Forelimb muscle (tissue), 1 donor: ENCODE measurements at places on chromosomes 7 and 10. TPM values are rescaled to one million over a fixed set of nuclear protein-coding genes. Genes with fewer than 3 reads are reported as not detected.

- no peak for DNase-seq
These were observed 170.0 kb upstream of the ZNF32 start for GRCh38 chr10:43818687-43819086.

GRCh38 chr7:85175217-85175616 lies 11.6 kb downstream of the SEMA3D start:
- no peak for DNase-seq

The IKZF1 gene
- 1.4 TPM for polyA plus RNA-seq

The NYAP1 gene
- 1.8 TPM for polyA plus RNA-seq

DNA sequence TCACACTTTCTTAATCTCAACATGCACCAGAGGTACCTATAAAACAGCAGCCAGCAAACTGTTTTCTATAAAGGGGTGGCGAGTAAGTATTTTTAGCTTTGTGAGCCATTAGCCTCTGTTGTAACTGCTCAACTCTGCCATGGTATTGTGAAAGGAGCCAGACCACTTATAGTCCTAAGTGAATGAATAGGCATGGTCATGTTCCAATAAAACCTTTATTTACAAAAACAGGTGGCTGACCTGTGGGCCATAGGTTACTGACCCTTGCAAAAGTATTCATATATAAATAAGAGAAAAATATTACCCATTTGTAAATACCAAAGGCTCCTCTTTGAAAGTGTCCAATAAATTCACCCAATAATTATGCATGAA lies 50.3 kb downstream of the ICA1 start:
- no peak for DNase-seq

The HOXA11 gene
- polyA plus RNA-seq: 1.2 TPM

- no peak for DNase-seq
These were observed 43.7 kb downstream of the ASZ1 start for GRCh38 chr7:117383483-117384189.

DNA sequence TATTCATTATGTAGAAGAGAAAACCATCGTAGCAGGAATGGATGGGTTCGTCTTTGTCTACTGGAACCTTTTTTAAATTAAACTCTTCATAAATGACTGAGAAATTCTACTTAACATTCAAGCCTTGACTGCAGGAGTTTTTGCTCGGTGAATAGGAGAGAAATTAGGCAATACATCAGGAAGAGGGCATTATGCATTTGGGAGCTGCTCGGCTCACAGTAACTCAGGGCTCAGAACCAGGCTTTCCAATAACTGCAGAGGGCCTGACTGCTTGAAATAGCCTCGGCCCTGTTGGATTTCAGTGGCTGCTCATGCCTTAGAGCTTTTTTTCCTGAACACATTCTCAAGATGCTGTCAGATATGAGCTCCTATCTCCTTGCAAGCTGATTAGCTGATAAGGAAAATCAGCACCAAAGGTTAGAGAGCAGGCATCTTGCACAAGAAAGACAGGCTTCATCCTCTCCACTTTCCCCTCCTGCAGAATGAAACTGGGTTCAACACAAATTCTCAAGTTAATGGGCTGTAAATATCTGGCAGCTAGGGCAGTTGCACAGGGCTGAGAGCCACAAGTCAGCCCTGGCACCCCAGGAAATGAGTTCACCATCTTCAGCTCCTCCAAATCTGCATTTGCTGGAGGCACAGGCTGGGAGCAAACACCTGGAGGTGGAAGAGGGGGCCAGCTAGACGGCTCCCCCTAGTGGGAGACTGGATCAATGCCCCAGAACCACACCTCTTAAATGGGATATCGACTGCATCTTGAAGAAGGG lies 24.3 kb downstream of the TECTB start:
- DNase-seq: no peak

- no peak for DNase-seq
These were observed 85.8 kb downstream of the GSAP start for GRCh38 chr7:77330169-77330882.

The GHRHR gene
- 0.54 TPM for polyA plus RNA-seq

DNA sequence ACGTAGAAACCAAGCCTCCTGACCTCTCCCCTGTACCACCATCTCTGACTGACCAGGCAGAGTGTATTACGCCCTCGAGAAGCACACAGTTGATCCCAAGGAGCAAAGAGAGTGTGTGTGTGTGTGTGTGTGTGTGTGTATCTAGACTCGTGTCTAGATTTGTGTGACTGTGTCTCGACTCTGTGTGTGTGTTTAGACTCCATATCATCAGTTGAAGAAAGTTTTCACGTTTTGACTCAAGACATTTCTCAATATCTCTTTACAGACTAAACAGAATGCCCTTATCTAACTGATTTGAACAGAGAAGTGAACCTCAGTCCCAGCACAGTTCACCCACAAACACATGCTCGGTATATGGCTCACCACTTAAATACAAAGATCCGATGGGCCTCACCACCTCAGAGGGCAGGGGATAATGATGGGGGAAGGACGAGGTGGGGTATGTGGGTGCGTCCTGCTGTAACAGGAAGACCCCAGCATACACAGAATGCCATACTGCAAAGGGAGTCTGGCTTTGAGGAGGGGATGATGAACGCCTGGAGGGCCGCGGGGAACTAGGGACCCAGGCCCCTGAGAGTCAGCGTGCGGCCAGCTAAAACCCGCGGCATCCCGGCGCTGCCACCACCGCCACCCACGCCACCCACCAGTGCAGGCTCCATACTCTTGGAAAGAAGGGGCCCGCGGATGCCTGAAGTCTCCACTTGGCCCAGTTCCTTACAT lies 780 bp downstream of the ALDH18A1 start:
- no peak for DNase-seq

GRCh38 chr7:148838905-148839304 lies 45.2 kb downstream of the EZH2 start:
- no peak for DNase-seq

GRCh38 chr7:2524808-2525657 lies 5.5 kb downstream of the LFNG start:
- DNase-seq: no peak

The TLX1 gene
- not detected for polyA plus RNA-seq

DNA sequence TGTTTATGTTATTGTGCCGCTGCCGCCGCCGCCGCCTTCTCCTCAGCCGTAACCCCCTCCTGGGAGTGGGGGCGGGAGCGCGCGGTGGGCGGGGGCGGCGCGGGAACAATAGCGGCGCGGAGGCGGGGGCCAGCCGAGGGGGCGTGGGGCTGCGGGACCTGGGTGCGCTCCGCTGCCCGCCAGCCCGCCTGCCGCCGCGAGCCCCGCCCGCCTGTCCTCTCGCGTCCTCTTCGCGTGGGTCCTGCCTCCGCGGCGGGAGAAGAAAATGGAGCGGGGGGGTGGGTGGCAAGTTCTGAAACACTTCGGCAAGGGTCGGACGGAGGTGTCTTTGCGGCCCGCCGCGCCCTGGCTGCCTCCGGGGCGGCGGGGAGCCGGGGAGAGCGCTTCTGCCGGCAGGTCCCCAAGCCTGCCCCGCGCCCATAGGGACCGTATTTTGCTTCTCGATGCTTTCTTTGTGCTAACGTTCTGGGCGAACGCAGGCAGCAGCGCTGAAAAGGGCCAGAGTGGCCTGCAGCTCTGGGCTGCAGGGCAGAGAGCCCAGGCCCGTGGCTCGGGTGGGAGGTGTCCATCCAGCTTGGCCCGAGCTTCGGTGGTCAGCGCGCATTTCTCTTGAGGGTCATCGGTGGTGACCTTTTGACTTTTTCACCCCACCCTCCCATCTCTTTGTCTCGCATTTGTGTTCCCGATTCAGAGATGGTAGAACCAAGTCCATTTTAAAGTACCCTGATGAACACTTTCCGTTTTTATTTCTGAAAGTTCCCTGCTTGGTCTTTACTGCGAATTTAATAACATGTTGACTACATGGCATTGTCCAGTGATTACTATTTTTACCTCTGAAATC lies 613 bp downstream of the MAPK8 start:
- DNase-seq: no peak

The DLX6 gene
- polyA plus RNA-seq: 0.14 TPM

DNA sequence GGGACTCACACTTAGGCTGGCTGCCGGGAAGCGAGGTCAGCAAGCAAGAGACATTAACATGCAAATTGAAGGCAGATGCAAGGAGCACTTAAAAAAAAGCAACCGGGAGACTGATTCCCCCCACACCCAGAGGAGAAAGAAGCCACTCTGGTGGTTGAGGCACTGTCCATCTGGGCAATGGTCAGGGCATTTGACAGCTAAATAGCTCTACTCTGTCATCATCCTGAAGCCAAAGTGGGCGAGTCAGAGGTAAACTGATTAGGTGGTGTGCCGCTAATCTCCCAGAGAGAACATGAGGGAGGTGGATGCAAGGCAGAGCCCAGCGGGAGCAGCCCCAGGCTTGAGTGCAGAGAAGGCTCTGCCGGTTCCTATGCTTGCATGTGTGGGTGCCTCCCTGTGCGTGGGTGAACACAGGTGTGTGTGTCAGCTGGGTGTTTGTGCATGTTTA lies 100.6 kb downstream of the PLXNA4 start:
- no peak for DNase-seq

DNA sequence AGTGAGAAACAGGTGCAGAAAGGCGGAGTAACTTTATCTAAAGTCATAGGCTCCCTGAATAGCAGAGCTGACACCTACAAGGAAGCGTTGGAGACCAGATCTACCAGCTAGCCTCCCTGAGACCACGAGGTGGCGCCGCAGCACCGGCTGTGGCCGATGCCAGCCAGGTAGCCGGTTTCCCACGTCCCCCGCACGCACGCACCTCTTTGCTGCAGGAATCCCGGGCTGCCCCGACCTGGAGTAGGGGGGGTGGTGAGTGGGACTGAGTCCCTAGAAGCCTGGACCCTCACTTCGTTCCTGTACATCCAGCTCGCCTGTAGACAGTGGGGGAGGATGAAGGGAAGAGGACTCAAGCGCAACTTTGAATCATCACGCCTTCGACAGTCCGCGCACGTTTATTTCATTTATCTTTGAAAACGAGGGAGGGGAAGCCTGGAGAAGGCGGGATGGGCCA lies 3.7 kb downstream of the ELOVL3 start:
- no peak for DNase-seq

The HOXA1 gene
- polyA plus RNA-seq: 0.77 TPM

DNA sequence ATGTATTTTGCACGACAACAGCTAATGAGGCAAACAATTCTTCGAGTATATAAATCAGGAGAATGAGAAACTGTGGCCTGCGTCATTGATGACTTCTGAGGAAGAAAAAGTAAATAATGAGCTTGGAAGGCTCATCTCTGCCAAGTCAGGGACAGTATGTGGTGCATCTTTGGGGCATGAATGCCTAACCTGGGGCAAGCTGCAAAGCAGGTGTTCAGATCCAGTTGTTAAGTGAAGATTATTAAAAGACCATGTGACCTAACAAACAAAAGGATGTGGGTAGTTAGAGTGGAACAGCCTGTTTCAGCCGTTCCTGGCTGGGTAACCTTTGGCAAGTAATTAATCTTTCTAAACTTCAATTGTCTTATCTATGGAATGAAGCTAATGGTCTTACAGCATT lies 93.0 kb downstream of the LYZL2 start:
- DNase-seq: no peak

GRCh38 chr10:70458329-70459060 lies 17.0 kb upstream of the NODAL start:
- no peak for DNase-seq

The AKR1C8 gene
- polyA plus RNA-seq: not detected

- no peak for DNase-seq
These were observed 11.4 kb downstream of the ZWINT start for GRCh38 chr10:56349611-56350010.

DNA sequence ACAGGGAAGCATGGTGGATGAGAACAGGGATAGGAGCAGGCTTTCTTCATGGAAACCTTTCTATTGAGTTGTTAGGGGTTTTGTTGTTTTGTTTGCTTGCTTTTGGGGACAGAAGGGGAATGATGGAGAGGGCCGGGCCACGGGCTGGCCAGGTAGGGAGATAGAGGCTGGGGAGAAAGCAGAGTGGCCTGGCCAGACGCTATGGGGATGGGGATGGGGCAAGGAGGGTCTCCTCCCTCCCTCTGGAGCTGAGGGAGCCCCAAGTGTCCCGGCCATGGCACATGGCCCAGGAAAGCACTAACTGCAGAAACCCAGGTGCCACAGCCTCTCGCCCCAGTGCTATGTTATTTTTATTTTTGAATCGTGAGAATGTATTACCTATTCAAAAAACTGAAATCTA lies 10.0 kb downstream of the AOC1 start:
- DNase-seq: no peak

DNA sequence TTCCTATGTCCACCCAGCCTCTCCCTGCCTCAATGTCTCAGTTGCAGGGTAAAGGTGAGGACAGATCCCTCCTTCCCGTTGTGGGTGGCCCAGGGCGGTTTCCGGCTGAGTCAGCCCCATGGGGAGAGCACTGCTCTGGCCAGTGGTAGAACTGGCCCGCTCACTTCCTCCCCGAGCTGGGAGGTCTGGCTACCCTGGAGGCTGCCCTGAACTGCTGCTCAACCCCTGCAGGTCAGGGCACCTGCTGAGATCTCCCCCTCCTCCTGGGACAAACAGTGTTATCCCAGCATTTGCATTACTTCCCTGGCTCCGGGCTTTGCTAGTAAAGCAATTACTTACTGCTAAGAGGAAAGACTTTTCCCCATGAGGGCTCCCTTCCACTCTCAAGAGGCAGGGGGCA lies 21.4 kb upstream of the IMPDH1 start:
- no peak for DNase-seq

DNA sequence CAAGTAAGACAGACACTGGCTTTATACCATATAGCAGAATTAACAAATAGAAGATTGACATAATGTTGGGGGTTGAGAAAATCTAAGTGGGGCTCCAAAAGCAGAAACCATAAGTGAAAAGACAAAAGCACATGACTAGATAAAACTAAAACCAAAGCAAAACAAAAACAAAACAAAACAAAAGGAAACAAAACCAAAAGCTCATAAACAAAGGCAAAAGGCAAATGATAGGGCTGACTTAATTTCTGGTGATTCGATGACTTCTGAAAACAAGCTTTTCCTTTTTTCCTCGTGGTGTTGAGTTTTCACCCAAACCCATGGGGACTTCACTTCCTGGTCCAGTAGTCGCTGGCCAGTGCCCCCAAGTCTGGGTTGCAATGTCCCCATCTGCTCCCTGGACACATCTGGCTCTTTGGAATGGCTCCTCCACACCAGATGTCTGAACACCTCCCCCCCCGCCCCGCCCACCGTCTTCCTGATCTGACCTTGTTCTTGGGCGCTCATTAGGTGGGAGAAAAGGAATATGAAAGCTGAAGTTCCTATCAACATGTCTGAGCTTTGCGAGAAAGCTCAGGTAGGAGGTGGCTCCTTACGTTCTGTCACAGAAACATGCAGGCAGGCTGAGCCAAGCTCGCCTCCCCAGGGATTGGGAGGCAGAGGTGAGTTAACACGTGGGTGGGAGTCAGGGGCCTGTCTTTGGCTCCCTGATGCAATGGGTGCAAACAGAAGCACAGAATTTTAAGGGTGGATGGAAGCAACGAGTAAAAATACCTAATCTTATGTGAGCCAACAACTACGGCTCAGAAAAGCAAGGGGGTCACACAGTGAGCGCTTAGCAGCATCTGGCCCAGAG lies 121.0 kb downstream of the NEURL1 start:
- DNase-seq: no peak

- DNase-seq: no peak
These were observed 76.5 kb downstream of the IMMP2L start for GRCh38 chr7:111485701-111486380.

The HTR7 gene
- polyA plus RNA-seq: 0.18 TPM

GRCh38 chr10:24983946-24984345 lies 31.5 kb upstream of the PRTFDC1 start:
- DNase-seq: no peak

The SERPINE1 gene
- polyA plus RNA-seq: 5.6 TPM
